Occipital lobe (tissue), 3 donors: ENCODE measurements at places on chromosomes 5 and 9. TPM values are rescaled to one million over a fixed set of nuclear protein-coding genes. Genes with fewer than 3 reads are reported as not detected.

TAF11L11 gene
- total RNA-seq: not detected

GRCh38 chr9:136944212-136944518, 373 bp downstream of the FBXW5 start:
- no peak for DNase-seq

DNA sequence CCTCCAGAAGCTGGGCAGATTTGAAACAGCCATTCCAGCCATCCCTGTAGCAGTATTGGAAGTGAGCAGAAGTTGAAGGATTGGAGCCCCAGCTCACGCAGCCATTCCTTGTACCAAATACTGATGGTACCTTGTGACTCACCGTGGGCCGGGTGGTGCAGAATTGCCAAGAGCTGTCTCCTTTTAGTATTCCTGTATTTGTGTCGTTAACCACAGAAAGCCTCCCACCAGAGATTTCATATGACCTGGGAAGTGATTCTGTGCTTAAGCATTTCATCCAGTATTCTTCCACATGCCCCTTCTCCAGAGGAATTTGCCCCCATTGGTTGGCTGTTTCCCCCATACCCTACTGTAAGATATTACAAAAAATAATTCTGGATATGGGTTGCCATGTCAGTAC, 17.7 kb upstream of the TLX3 start:
- no peak for DNase-seq

DNA sequence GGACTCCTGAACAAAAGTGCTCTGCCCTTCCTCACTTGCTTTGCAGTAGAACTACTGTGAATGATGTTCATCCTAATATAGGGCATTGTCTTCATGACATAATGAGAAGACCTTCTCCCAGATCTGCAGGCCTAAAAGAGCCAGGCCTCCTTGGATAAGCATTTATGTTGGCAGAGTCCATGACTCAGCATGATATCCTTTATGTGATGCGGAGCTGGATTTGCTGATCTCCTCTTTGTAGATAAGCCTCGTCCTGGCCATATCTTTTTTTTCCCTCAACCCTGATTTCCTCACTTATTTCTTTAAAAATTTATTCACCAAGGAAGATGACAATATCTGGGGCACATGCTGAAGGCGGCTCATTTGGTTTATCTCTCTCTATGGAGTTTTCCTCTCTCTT, 62.4 kb upstream of the TAS2R1 start:
- DNase-seq: no peak

DNA sequence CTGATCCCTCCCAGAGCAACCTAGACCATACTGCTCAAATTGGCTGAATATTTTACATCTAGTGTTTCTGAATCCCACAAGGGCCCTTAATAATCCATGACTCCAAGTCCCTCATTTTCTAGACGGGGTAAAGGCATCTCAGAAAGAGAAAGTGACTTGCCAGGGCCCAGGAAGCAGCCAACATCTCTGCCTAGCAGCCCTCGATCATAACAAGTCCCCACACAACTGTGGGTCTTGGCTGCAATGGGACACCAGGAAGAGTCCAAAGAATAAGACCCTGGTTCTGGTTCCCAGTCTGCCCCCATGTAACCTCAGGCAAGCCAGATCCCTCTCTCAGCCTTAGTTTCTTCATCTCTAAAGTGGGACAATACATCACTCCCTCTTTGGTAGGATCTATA, 6.3 kb downstream of the ANXA6 start:
- no peak for DNase-seq
